ENCODE measurements at places on chromosomes 1 and 21.

GRCh38 chr1:47147047-47147785 lies 10.0 kb downstream of the CYP4A22 start:
- DNase-seq: no peak

GRCh38 chr1:2443277-2444137 lies 31.1 kb upstream of the PEX10 start:
- DNase-seq: no peak

GRCh38 chr1:6672558-6672957 lies 29.1 kb downstream of the DNAJC11 start:
- DNase-seq: no peak

DNA sequence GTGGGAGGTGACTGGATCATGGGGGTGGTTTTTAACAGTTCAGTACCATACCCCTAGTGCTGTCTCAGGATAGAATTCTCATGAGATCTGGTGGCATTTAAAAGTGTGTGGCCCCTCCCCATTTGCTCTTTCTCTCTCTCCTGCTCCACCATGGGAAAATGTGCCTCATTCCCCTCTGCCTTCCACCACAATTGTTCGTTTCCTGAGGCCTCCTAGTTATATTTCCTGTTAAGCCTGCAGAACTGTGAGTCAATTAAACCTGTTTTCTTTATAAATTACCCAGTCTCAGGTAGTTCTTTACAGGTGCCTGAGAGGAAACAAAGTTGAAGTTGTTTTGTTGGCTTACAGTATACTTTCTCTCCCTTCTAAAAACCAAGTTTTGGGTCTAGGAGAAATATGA lies 23.1 kb upstream of the SLC22A15 start:
- DNase-seq: no peak

GRCh38 chr1:205690122-205690756 lies 9.9 kb upstream of the SLC45A3 start:
- no peak for DNase-seq

DNA sequence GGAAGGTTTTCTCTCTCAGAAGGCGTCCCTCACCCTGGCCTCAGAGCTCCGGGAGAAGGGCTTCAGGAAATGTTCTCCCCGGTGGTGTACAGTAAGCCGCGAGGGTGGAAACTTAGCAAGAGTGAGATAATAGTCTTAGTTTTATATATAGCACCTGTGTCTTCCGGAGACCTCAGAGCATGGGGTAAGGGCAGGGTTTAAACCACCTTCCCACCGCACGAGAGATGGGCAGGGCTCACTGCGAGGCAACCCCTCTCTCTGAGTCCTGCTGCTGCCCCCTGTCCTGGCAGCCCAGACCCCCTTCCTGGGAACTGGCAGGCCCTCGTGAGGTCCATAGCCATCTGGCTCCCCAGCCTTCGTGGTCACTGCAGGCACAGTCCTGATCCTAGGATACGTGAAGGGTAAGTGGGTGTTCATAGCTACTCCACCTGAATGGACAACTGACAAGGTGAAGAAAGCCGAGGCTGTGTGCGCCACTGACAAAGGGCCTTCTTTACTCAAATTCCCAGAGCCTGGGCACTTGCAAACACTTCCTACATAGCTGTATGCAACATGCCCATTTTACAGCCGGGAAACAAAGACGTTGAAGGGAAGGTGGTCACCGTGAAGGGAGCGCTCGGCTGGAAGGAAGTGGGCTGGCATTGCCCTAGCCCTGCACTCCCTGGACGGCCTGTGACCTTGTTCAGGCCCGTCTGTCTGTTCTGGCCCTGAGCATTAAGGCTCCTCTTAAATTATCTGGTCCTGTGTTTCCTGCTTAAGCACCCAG lies 26.9 kb downstream of the ITPKB start:
- DNase-seq: no peak

DNA sequence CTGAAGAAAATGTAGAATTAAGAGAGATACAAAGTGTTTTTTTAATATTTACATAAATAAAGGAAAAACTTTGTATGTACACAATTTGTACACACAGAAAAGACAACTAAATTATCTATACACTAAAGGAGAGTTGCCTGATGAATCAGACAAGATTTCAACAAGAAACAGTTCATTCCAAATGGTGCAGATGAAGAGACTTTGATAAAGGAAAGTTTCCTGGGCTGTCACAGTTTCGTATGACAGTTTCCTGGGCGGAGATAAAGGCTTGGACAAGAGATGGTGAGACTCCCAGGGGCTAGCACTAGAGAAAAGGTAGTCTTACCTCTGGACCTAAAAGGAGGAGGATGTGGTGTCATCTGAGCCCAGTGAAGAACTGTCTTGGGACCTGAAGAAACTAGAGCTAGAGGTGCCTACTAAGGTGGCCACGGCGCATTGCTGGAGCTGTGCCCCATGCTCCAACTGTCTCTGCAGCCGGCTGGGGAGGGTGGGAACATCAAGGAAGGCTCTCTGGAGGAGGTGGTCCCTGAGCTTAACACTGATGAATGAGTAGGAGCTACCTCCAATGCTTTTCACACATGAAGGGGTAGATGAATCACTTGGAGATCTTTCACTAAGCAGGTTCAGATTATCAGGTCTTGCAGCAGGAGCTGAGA lies 32.2 kb downstream of the ETS2 start:
- no peak for DNase-seq

GRCh38 chr1:159197561-159198557 lies 6.8 kb upstream of the ACKR1 start:
- peak; percentile 46 for DNase-seq

GRCh38 chr1:182549346-182549745 lies 39.7 kb downstream of the RNASEL start:
- DNase-seq: no peak

GRCh38 chr21:16241479-16241963 lies 511.7 kb downstream of the USP25 start:
- DNase-seq: no peak

GRCh38 chr1:202285908-202286307 lies 55.8 kb downstream of the UBE2T start:
- DNase-seq: no peak
